ENCODE measurements at places on chromosomes 11 and 22.

DNA sequence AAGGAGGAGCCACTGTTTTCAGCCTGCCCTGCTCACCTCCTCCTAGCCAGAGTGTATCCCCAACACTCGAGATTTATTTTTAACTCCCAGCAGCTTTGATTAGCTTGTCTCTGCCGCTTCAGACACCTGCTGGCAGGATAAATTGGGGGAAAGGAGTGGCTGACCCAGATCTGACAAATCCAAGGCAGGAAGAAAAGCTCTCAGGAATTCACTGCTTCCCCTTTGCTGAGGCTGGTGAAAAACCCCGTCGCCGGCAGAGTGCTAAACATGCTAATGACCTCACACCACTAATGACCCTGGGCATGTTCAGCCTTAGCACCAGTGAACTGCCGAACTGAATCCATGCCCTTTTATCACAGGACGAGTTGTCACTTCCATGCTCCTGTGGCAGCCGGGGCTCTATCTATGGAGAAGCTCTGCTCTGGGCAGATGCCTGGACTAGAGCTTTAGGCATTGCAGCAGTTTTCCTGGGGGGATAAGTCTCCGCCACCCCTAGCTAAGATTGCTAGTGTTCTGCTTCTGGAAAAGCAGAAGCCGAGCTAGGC is 52.2 kb downstream of the FEZ1 start:
- DNase-seq: no peak

- DNase-seq: no peak
Measured at GRCh38 chr22:37996515-37997246, 12.3 kb upstream of the SOX10 start.

- DNase-seq: no peak
Measured at GRCh38 chr11:61701242-61701886, 21.2 kb downstream of the DAGLA start.

DNA sequence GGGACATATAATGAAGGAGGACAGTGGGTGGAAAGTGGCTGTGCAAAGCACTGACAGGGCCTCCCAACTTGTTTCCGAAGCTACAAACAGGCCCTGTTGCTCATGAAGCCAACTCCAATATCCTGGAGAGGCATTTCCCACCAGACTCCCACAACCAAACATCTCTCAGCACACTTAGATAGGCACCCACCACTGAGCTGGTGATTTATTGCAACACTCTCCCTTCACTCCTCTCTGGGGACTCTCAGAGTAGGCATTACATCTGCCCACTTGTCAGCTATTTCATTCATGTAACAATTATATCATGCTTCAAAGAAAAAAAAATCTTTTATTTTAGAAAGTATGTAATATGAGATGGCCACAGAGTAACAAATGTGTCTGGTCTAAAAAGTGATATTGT is 32.1 kb upstream of the PPP2R1B start:
- DNase-seq: no peak

GRCh38 chr11:36447514-36447913 is 62.6 kb downstream of the TRAF6 start:
- DNase-seq: no peak

Data from stimulated activated CD4-positive, alpha-beta T cell treated with anti-CD3 and anti-CD28 coated beads, Interleukin-12 subunit alpha, Interleukin-12 subunit beta, amount 100 ng/mL, for 24 hours (primary cell).